Hypothalamus (tissue), 51 donors: ENCODE measurements at places on chromosomes 5 and 9.

DNA sequence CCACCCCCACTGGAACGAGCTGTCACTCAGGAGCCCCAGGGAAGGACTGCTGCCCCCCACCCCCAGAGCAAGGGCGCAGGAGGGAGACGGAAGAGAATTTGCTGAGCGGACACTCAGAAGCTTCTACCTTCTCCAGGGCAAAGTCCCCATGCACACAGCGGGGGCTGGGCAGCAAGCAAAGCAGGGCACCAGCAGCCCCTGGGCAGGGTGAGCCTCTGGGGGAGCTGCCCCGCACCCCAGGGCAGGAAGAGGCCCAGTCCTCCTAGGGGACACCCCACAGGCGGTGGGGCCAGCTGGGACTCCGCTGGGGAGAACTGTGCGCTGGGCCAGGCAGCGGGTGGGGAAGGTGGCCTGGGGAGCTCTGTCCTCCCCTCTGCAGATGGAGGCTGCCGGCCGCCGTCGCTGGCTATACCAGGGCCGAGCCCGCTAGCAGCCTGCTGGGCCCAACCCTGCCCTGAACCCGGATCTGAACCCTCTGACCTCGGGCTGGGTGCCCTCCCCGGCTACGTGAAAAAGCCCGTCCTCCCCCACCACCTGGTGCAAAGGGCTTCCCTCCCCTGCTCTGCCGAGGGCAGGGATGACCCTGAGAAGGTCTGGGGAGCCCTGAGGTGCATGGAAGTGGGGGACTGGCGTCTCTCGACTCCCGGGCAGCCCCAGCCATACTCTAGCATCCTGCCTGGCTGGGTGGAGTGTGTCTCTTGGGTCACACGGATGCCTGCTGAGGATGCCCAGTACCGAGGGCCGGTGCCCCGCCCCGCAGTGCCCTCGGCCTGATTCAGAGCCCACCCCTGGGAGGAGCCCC lies 597 bp upstream of the SLC34A3 start:
- DNase-seq = no peak

DNA sequence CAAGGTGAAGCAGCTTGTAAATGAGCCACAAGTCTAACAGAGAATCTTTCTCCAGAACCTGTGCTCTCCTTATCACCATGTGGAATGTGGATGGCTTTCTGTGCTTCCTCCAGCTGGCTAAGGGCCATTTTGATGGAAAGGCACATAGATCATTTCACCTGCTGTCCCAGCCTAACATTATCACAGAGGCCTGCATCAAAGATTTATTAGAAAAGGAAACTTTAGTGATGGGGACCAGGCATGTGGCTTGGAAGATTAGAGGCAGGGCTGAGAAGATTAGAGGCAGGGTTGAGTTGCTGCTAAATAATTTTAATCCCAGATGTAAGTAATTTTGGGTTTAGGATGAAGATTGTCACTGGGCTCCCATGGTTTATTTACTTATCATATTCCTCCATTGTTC lies 6.3 kb downstream of the SPEF2 start:
- DNase-seq = no peak

DNA sequence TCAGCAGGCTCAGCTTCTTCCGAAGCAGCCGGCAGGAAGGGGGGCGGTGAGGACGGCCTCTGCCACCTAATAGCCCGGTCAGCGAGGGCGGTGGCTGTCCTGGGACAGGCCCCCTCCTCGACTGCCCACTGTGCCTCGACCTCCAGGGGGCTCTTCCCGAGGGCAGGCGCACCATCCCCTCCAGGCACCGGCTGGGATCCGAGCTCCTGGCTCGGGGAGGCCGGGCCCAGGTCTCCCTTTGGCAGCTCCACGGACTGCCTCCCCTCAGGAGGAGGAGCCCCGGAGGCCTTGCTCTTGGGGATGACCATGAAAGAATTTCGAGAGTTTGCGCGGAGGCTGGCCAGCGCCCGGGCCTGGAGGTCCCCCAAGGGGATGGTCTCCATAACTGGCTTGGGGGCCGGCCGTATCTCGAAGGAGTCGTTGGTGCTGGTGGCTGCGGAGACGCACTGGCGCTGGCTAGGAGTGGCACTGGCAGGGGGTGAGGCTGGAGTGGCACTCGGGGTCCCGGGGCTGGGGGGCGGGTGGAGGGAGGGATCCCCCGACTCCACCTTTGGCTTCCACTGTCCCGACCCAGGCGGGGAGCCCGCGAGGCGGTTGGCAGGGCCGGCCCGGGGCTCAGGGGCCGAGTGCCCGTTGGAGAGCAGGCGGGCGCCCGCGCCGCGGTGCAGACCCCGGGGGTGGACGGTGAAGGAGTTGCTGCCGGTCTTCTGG lies 975 bp downstream of the TPRN start:
- DNase-seq = no peak

DNA sequence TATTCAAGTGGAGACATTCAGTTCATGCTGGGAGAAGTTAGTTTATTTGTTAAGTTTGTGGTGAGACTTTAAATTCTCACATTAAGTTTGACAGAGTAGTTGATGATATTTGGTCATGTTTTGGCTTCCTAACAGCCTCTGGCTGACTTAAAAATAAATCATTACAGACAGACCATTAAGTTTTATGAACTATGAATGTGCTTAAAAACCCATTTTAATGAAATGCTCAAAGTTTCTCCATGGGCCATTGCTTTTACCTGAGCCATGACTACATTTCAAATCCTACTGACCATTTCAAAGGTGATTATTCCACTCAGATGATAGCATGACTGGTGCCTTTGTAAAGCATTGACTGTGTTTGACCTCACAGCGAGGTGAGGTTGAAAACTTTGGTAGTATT lies 192.7 kb downstream of the LRRC70 start:
- DNase-seq = no peak

- no peak for DNase-seq
Measured at GRCh38 chr5:32051796-32052195, 122.3 kb downstream of the GOLPH3 start.

GRCh38 chr5:81154725-81155124 lies 78.4 kb upstream of the CKMT2 start:
- no peak for DNase-seq

GRCh38 chr9:133148199-133149129 lies 15.2 kb downstream of the GBGT1 start:
- DNase-seq = no peak

DNA sequence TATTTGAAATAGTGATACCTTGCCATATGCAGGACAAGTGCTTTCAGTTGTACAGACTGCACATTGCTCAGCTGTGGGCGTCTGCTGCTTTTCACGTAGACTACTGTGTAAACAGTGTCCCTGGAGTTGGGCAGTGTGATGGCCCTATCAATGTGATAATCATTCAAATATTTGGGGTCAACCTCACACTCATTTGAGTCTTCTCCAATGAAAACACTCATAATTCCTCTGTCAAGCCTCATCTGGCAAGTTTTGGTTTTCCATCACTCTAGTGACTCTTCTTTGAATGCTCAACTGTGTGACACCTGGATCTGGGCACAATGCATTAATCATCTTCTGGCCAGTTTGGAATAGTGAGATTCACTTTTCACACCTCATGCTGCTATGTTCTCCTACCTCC lies 64.4 kb downstream of the UGCG start:
- no peak for DNase-seq

DNA sequence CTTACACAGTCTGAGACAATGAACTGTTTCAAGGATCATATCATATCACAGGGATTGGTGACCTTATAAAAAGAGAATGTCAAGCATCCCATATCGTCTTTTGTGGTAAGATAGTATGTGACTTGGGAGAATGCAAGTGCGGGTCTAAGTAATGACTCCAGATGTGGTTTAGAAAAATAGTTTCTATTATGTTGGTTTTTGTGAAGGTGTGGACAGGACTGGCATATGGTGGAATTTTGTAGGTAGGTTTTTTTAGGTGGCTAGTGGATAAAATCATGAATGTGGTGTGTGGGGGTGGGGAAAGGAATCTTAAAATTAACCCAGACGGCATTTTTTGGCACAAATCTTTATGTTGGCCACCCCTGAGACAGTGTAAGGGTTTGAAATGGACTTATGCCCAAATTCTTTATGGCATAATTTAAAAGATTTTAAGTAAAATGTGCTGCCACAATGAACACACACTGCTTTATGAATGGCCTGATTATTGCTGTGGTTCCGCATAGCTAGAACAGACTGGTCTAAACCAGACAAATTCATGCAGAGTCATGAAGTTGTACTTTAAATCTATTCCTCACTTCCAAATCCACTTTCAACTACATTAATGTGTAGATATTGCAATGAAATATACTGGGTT lies 204.8 kb upstream of the HAPLN1 start:
- DNase-seq = no peak

GRCh38 chr5:96084874-96085506 lies 123.3 kb upstream of the ELL2 start:
- DNase-seq = no peak

DNA sequence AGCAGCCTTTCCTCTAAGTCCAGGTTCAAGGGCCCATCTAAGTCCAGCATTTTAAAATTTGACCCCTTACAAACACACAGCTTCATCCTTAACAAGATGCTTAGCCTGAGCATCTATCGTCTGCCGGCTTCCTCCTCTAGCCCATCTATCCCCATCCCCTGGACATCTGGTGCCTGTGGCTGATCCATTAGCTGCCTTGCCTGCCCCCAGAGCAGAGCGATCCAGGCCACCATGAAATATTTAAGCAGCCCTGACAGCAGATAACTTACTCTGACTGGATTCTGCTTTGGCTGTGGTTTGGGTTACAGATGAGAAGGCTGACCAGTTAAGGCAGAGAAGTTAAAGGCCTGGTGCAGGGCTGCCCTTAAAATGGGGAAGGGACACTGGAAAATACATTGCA lies 30.9 kb upstream of the CPEB4 start:
- DNase-seq = no peak

- DNase-seq = no peak
Measured at GRCh38 chr5:123598028-123598689, 86.2 kb downstream of the CSNK1G3 start.

DNA sequence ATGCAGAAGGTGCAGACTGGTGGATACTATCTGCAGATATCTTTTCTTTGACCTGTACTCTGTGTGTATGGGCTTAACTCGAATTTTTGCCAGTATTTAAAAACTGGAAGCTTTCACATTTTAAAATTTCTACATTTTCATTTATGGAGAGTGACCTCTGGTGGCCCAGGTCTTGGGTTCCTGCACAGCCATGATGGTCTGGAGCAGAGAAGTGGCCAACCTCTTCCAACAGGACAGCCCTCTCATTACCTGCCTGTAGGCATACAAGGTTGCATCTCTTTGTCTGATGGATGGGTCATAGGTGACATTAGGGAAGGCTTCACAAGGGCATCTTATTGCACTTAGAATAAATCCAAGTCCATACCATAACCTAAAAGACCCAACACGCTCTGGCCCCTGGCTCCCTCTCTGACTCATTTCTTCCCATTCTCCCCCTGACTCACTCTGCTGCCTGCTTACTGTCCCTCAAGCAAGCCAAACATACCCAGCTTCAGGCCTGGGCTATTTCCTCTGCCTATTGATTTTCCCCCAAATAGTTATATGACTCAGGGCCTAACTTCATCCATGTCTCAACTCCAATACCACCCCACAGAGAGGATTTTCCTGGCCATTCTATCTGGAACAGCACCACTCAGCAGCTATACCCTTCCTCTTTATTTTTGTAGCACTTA lies 113.3 kb upstream of the SLC1A3 start:
- DNase-seq = no peak

GRCh38 chr9:134660407-134660806 lies 18.8 kb downstream of the COL5A1 start:
- DNase-seq = no peak

DNA sequence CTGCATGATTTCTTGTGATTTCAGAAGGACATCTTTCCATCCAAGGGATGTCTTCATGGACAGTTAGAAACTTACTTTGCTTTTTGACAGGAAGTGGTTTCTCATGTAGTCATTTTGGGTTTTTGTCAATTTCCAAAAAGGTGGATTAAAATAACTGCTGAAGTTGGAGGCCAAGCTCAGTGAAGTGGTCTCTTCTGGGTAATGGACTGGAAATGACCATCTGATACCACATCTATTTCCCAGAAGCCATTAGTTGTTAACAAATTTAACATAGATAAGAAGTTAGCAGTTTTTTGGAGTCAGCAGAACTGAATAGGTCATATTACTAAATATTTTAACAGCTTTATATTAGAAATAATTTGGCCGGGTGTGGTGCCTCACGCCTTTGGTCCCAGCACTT lies 86.2 kb upstream of the MYO10 start:
- no peak for DNase-seq

GRCh38 chr5:91499943-91500531 lies 116.9 kb upstream of the ARRDC3 start:
- no peak for DNase-seq

DNA sequence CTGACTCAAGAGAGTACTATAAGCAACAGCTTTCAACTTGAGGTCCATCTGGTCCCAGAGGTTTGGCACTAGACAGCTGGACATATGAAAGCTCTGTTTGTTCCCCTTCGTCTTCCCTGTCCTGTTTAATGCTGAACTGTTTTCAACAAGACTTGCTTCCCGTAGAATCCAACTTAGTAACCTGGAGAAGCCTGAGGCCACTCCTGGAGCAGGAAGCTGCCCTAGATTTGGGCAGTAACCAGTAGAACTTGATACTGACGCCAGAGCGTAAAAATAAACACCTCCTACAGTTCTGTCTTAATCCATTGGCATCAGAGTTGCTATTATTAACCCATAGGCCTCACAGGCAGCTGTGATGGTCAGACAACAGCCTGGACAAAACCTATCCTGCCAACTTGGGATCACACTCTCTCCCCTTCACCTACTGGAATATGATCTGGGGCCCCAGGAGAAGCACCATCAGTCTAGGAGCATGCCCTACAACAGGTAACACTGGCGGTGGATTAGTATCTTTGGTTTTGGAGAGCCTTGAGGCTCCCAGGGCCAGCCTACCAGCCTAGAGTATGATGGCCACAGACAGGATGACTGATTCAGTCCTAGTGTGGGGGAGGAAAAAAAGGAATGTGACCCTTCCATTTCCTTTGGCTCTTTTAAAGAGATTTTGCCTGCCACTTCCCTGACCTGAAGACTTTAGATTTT lies 29.2 kb downstream of the RUSC2 start:
- DNase-seq = no peak

DNA sequence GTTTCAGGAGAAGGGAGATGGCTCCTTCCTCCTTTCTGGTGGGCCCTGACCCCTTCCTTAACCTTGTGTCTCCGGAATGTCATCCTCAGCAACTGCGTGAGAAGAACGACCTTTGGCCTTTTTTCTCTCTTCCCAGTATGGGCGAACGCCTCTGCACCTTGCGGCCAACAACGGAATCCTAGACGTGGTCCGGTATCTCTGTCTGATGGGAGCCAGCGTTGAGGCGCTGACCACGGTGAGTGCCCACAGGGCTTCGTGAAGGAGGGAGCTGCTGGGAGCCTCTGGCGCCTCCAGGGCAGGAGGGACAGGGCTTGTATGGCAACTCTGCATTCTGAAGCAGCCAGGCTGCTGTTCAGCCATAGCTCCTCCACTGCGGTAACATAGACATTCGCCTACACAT lies 68.0 kb upstream of the CTSL start:
- no peak for DNase-seq

- no peak for DNase-seq
Measured at GRCh38 chr5:132313366-132313765, 19.2 kb downstream of the SLC22A4 start.

- no peak for DNase-seq
Measured at GRCh38 chr9:10566848-10567247, 46.0 kb downstream of the PTPRD start.
